LNCaP clone FGC (cell line): ENCODE measurements at places on chromosomes 11 and 22.

- DNase-seq, result no peak
These were observed 63.8 kb upstream of the APOA1 start for GRCh38 chr11:116901211-116901610.

GRCh38 chr22:23054531-23055257 is 15.6 kb upstream of the GNAZ start:
- DNase-seq, result no peak

DNA sequence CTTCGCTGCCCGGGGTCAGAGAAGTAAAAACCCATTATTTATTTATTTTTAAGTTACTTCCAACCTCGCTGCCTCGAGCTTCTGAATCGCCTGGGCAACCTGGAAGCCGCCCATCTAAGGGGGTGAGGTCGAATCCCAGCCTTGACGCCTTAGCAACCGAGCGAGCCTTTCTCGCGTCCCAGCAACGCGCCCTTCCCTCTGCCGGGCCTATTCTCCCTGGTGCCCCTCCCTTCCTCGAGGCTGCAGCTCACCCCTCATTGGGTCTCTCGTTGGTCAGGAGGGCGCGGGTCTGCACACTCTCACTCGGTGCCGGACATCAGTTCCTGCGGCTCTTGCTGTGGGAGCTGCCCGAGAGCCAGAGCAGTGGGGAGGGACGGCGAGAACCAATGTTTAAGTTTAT is at the start of gene CCDC81:
TSS of gene CCDC81 (plus strand) at position 302 of the 400 bp plus-strand sequence. CDS start 277 bp downstream, outside the sequence.
- DNase-seq, result no peak

GRCh38 chr22:24775769-24776492 is 1.4 kb upstream of the PIWIL3 start:
- DNase-seq, result no peak

DNA sequence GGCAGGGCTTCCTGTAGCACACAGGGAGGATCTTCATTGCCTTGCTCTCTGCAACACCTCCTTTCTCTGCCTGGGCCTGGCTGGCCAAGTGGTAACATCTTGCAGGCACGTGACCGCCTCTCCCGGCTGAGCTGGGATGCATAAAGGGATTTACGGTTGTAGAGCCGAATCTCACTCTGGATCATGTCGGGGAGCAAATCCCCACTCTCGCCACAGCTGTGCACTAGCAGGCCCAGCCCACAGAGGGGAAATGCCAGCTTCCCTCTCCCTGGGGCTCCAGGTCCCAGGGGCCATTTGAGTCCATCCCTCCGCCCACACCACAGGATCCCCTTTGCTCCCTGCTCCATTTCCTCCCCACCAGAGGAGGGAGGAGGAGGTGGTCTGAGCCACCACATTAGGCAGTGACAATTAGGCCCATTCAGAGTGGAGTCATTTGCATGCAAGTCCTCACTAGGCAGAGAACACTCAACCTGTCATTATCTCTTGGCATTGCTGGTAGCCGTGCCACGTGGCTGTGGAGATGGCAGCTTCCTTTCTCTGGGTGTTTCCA is 196.7 kb downstream of the DSCAML1 start:
- no peak for DNase-seq

DNA sequence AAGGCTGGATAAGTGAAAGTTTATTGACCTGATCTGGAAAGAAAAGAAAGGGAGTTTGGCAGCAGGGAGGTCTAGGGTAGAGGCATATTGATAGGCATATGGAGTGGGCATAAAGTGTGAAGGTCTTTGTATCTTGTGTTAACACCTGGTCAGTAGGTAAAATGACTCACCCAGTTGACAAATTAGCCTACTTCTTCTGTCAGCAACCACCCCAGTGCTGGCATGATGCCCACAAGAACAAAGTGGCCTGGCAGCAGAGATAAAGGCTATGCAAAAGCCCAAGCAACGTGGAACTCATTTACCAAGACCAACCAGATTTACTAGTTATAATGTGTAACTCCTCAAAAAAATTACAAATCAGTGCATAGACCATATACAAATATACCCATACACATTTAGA is 4.9 kb downstream of the OR10A3 start:
- peak; percentile 32 for DNase-seq

DNA sequence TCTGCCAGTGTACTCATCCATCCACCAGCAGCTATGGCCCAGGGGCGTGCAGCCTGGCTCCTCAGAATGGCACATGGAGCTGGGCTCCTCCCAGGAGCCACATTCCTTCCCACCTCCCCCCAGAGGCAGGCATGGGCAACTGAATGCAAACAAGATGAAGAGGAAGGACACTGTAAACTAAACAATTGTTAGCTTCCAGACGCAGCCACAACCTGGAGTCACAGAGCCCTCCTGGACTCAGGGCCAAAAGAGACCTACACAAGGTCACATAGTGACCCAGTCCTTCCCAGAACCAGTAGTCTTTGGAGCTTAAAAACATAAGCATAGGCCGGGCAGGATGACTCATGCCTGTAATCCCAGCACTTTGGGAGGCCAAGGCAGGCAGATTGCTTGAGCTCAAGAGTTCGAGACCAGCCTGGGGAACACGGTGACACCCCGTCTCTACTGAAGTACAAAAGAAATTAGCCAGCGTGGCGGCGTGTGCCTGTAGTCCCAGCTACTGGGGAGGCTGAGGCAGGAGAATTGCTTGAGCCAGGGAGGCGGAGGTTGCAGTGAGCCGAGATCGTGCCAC is 30.7 kb upstream of the CLDN5 start:
- no peak for DNase-seq

- DNase-seq, result no peak
These were observed 23.6 kb downstream of the LRRC74B start for GRCh38 chr22:21069375-21069774.

GRCh38 chr11:1888811-1889210 is 2.9 kb downstream of the PRR33 start:
- no peak for DNase-seq

DNA sequence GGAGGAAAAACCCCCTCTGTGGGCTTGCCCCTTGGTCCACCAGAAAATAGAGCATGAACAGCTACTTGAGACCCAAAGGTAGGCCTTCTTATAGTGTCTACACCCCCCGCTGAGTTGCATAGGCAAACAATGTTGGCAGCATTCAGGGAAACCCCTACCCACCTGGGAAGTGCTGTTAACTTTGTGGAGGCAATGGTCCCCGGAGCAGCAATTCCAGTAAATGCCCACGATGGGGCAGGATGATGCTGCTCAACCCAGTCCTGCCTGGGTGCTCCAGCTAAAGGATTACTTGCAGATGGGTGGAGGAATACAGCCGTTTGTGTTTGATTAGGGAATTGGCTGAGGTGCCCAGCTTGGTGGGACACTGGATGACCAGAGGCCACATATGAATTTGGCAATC is 381.3 kb upstream of the ANO5 start:
- DNase-seq, result peak; percentile 4

DNA sequence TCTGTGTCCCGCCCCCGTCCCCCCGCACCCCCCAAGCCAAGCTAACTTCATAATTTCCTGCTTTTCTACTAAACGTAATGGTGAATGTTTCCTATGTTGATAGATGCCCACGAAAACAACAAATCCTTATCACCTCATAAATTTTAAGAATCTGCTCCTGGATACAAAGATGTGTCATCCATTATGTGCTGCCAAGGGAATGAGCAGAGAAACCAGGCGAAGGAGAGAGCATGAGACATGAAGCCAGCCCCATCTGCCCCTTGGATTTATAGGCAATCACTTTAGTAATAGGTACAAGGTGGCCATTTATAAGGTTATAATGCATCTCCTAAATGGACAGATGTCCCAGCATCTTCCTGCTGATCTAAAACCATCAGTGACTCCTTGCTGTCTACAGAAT is 30.3 kb downstream of the LAYN start:
- no peak for DNase-seq

DNA sequence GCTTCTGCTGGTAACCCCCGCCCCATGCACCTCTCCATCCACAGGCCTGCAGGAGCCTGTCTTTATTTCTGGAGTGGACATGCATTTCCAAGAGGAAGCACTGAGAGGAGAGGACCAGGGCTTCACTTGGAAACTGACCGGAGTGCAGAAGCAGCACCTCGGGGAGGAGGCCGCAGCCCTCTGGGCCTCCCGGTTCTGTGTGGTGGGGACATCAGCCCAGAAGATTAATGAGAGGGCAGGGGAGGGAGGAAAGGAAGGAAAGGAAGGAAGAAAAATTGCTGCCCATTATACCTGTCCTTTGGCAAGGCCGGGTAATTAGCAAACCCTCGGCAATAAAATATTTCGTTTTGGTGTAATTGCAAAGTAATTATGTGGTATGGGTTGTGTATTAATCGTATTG is 97.0 kb downstream of the TP53I11 start:
- no peak for DNase-seq

- no peak for DNase-seq
These were observed 84.3 kb downstream of the PANX1 start for GRCh38 chr11:94212898-94213297.

DNA sequence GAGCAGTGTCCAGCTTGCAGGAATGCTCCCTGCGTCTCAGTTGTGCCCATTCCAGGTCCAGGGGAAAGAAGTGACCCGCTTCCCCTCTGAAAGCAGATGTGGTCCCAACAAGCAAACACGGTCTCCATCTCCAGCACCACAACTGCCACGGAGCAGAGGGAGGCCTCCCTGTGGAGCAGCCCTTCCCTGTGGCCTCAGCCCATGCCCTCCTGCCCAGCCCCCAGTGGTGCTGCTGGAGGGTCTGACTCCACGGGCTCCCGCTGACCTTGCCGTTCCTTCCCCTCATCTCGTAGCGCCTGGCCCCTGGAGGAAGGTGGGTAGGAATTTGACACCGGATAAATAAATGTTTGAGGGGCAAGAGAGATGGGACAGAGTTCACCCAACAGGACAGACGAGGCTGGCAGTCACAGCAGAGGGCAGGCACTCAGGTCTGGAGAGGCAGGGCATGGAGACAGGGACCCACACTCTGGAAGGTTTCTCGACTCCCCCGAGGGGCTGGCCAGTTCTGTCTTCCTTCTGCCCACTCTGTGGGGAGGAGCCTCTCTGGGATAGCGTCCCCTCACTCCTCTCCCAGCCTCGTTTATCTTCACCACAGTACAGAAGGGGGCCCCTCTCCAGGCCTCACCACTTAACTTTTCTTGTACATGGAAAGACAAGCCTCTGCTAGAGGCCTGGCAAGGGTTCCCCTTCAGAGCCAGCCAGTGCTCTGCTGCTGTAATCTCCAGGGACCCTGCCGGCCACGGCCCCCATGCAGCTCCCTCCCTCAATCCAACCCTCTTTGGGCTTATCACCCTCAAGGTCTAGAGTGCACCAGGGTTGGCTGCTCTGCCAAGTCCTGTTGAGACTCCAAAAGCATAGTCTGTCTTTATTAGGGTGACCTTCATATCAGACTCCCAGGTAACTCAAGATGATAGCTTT is 7.5 kb upstream of the ST3GAL4 start:
- DNase-seq, result no peak
